ENCODE measurements at places on chromosomes 4 and X. TPM values are rescaled to one million over a fixed set of nuclear protein-coding genes. Genes with fewer than 3 reads are reported as not detected.

DNA sequence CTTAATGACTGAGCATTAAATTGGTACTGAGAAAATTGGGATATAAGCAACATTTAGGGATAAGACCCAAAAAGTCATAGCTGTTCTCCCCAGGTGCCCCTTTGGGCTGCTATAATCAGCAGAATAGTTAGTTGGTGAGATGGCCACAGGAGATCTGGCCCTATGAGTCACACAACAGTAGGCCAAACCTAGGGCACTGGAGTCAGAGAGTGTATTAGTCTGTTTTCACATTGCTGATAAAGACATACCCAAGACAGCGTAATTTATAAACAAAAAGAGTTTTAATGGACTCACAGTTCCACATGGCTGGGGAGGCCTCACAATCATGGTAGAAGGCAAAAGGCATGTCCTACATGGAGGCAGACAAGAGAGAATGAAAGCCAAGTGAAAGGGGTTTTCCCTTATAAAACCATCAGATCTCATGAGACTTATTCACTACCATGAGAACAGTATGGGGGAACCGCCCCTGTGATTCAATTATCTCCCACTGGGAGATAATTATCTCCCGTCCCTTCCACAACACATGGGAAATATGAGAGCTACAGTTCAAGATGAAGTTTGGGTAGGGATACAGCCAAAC, 338.3 kb upstream of the NR3C2 start:
- DNase-seq: no peak

- DNase-seq: no peak
Measured at GRCh38 chrX:131729295-131729694, 185.4 kb downstream of the OR13H1 start.

DNA sequence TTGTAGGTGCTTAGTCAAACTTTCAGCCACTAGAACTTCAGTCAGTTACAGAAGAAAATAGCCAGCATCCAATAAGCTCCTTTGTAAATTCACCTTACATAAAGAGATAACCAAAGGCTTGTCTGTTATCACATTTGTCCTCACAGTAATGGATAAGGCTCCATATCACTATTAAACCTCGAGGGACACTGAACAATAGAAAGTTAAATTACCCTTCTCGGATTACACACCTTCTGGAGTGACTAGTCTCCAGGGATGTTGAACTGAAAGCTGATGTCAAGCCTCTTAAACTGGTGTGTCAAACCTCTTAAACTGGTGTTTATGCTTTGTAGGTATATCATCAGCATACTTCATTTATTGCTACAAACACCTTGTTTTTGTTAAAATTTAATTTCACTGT, 639.0 kb downstream of the CENPC start:
- no peak for DNase-seq

- DNase-seq: no peak
Measured at GRCh38 chrX:23896981-23897380, 10.8 kb downstream of the APOO start.

GRCh38 chr4:120855307-120856001, 67.1 kb downstream of the PRDM5 start:
- DNase-seq: no peak

The STARD8 gene
- 0.09 TPM for polyA plus RNA-seq

GRCh38 chr4:190016369-190017289, 10.4 kb downstream of the FRG2 start:
- no peak for DNase-seq

The SLC6A8 gene
- 56.7 TPM for polyA plus RNA-seq

GRCh38 chrX:57901466-57901865, 8.8 kb downstream of the ZXDA start:
- DNase-seq: no peak

DNA sequence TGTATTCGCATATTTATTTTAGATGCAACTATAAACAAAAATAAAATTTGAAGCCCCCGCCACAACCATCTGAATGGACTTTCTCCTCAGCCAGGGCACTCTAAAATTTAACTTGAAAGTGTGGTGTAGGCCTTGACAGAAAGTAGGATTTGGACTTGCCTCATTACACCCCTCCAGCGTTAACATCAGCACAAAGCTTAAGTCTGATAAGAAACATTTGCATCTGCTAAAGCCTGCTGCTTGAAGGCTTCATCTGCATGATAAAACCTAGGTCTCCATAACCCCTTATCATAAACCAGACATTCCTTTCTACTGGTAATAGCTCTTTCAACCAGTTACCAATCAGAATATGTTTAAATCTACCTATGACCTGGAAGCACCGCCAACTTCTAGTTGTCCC, 1046.5 kb downstream of the FAT4 start:
- no peak for DNase-seq

All from keratinocyte (primary cell).